Lung microvascular endothelial cell (primary cell): ENCODE measurements at places on chromosomes 16 and 17.
A peak's percentile ranks its signal among the peaks of the same experiment; 100 is the strongest.

DNA sequence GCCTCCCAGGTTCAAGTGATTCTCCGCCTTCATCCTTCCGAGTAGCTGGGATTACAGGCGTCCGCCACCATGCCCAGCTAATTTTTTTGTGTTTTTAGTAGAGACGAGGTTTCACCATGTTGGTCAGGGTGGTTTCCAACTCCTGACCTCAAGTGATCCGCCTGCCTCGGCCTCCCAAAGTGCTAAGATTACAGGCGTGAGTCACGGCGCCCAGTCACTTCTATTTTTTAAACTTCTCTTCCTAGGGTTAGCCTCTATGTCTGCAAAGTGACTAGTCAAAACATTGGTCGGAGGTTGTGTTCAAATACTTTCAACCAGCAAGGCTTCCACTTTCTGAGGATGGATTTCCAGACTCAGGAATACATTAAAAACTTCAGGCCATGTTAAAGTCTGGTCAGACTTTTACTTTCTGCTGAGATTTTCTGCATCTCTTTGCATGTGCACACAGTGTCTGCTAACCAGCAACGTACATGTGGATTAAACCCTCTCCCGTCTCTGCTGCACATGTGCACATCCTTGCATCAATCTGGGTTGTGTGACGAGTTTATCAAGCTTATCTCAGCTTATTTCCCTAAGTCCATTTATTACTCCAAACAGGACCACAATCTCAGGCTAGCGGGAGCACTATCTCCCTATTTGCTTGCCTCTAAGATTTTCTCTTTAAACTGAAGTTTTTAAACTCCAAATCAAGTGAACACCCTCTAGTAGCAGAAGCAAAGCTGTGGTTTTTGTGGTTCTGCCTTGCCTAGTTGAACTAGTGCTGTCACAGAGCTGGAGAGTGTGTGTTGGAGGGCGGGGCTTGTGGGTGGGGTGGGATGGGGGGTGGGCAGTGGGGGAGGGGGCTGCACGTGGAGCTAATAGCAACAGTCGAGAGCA, 525.2 kb upstream of the GOT2 start:
- DNase-seq: no peak

DNA sequence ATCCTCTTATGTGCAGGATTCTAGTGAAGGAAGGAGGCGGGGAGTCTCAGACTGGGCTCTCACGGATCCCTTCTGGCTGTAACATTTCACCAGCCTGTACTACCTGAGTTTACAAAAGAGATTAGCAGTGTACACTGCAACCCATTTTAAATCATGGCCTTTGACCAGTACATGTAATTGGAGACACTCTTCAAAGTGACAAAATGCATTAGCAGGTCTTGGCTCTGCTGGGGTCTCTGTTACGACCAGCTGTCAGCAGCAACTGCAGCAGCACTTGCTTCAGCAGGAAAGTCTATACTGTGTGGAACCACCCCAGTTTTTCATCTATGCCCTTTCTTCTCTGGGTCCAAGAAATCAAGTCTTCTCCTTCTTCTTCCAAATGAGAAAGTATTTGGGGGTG, 322.8 kb upstream of the ASIC2 start:
- DNase-seq: no peak

DNA sequence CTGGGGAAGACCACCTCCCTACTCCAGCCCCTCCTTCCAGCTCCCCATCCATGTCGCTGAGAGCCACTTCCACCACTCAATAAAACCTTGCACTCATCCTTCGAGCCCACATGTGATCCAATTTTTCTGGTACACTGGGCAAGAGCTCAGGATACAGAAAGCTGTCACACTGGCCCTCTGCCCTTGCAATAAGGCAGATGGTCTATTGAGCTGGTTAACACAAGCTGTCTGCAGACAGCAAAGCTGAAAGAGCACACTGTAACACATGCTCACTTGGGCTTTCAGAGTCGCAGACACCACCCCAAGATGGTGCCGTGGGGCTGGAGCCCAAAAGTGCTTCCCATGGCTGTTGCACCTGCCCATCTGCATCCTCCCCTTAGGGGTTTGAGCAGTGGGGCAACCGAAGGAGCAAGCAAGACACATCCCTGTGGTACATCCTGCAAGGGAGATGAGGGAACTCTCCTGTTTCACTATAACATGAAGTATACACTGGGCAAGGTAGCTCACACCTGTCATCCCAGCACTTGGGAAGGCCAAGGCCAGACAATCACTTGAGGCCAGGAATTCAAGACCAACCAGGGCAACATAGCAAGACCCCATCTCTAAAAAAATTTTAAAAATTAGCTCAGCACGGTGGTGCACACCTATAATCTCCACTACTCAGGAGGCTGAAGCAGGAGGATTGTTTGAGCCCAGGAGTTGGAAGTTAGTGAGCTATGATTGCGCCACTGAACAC, 52.8 kb upstream of the C17orf78 start:
- DNase-seq: no peak

GRCh38 chr17:80453126-80453997, 23.0 kb downstream of the NPTX1 start:
- DNase-seq: no peak

DNA sequence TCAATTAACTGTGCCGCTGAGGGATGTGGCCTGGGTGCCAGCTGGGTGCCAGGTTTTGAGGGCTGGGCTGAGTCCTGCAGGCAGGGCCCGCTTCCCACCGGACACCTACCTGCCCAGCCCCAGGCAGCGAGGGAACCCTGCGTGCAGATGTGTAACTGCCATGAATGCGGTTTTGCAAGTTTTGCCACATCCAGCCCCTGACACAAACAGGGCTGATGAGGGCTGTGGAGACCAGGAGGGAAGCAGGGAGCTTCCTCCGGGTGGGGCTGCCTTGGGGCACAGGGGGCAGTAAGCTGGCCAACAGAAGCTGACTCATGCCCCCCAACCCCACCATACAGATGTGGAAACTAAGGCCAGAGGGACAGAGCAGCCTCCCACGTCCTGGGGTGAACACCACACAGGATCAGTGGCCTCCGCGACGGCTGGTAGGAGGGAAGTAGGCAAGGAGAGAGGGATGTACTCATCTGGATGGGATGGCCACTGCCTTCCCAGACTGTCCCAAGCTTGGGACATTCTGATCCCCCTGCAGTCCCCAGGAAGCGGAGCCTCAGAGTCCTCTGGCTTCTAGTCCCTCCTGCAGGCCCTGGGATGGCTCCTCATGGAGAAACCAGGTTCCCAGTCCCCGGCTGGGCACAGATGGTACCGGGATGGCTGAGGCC, 1.6 kb downstream of the UBALD1 start:
- no peak for DNase-seq

- DNase-seq: no peak
Measured at GRCh38 chr17:39183045-39183444, 14.4 kb downstream of the CACNB1 start.

- DNase-seq: no peak
Measured at GRCh38 chr17:16877099-16877498, 94.8 kb downstream of the TNFRSF13B start.

- DNase-seq: peak; percentile 56
Measured at GRCh38 chr16:15988268-15989013, 39.0 kb downstream of the ABCC1 start.

DNA sequence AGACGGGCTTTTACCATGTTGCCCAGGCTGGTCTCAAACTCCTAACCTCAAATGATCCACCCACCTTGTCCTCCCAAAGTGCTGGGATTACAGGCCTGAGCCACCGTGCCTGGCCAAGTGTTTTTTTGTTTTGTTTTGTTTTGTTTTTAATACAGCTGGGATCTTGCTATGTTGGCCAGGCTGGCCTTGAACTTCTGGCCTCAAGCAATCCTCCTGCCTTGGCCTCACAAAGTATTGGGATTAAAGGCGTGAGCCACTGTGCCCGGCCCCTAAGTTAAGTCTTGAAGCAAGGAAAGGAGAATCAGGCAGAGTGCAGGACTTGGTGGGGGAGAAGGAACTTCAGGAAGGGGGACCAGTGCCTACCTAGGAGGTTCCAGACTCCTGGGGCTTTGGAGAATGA, 51.7 kb upstream of the NOL11 start:
- DNase-seq: no peak

DNA sequence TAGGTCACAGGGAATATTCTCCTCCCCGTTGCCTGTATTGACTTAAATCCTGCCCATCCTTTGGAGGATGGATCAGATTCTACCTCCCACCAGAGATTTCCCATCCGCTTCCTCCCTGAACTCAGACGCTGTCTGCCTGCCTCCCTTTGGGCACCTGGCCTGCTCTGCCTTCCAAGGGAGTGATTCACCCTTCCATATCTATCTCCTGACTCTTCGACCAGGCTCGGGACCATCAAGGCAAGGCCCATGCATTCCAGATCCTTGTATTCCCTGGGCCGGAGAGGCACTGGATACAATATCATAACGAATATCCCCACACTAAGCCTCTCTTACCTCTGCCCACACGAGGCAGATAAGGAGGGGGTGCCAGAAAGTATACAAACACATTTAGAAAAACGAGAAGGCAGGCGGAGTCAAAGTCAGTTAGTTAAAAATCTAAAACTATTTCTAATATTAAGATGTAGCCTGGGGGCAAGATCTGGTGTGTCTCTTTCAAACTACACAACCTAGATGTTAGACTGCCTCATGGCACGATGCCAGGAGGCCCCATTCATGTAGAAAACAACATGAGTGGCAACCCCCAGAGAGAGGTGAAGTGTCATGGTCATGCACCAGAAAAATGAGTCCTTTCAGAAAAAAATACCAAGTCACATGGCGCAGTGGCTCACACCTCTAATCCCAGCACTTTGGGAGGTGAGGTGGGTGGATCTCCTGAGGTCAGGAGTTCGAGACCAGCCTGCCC, 9.2 kb downstream of the PMP22 start:
- DNase-seq: no peak

DNA sequence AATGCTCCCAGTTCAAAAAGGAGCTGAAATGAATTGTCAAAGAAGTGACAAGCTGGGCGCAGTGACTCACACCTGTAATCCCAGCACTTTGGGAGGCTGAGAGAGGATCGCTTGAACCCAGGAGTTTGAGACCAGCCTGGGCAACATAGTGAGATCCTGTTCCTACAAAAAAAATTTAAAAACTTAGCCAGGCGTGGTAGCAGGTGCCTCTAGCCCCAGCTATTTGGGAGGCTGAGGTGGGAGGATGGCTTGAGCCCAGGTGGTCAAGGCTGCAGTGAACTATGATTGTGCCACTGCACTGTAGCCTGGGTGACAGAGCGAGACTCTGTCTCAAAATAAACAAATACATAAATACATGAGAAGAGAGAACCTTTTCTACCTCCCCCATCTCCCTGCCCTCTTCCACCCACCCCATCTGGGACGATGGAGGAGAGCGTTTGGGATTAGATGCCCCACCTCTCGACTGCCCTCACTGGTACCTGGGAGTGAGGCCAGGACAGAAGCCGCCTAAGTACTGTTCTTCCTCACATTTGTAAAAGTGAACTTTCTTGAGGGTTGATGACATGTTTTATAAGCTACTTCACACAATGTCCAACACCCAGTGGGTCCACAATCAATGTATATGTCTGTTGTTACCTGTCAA, 2.4 kb downstream of the IL4R start:
- DNase-seq: no peak

GRCh38 chr16:54053891-54054820, 232.4 kb downstream of the IRX3 start:
- no peak for DNase-seq

GRCh38 chr16:29791845-29792807, 1.6 kb downstream of the KIF22 start:
- DNase-seq: no peak

GRCh38 chr17:37713028-37713431, 31.8 kb downstream of the HNF1B start:
- no peak for DNase-seq

DNA sequence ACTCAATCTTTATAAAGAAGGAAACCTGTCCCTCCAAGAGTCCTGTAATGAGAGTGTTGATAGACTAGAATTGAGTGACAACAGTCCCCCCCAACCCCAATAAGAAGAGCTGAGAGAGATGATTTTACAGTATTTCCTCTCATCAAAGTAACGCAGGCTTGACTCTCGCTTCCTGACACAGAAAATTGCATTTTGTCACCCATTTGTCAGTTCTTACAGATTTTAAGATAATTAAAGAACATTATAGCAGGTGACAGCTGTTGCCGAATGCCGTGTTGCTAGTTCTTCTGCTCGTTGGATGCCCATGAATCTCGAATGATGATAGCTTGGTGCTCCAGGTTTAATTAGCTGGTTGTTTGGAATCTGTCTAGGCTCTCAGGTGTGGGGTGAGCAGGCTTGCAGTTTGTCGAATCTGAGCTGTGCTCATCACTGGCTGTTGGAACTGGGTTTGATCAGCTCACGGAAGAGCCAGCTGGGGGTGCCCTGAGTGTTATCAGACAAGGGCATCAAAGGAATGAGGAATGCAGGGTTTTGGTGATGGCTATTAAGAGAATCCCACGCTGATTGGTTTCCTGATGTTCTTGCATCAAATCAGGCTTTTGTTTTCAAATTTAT, 84.8 kb upstream of the CPHXL start:
- no peak for DNase-seq

DNA sequence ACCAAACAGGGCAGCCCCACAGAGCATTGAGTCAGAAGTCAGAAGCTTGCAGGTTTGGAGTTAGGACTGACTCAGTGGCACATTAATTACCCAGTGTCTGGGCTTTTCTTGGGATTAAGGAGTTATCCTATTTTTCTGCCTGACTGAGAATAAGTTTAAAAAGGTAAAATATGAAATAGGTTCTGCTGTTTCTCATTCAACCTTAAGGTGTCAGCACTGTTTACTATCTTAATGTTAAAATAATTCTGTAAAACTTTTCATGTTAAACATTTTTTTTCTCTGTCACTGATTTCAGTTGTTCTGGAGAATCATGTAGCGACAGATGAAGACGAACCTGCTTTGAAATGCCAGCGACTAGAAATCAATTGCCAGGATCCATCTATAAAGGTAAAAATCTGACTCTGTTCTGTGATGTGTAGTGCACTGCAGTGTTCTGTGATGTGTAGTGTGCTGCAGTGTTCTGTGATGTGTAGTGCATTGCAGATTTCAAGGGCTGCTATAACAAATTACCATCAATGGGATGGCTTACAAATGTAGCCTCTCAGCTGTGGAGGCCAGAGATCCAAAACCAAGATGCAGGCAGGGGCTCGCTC, 128.0 kb downstream of the LAT start:
- no peak for DNase-seq

- no peak for DNase-seq
Measured at GRCh38 chr17:49821916-49822315, 26.0 kb downstream of the TAC4 start.

- DNase-seq: no peak
Measured at GRCh38 chr16:9124908-9125584, 33.6 kb downstream of the HAPSTR1 start.

- DNase-seq: no peak
Measured at GRCh38 chr16:4917117-4917516, 19.8 kb downstream of the PPL start.
